Stimulated activated CD8-positive, alpha-beta memory T cell treated with anti-CD3 and anti-CD28 coated beads, Interleukin-4, amount 100 ng/mL, for 4 hours (primary cell): ENCODE measurements at places on chromosomes 12 and 14.

DNA sequence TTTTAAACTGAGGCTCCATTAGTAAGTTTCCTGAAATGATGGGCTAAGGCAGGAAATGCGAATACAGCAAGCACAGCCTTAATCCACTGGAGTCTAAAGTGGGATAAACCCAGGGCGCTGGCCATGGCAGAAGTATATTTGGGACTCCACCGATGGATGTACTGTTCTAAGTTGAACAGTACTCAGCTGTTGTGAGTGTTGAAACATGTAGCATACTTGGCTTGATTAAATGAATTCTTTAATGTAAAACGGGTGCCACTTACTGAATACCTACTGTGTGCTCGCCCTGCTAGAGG, 996 bp downstream of the SSPN start:
- DNase-seq, result no peak

- no peak for DNase-seq
Observed at GRCh38 chr12:109291521-109292341, 17.4 kb downstream of the FOXN4 start.

DNA sequence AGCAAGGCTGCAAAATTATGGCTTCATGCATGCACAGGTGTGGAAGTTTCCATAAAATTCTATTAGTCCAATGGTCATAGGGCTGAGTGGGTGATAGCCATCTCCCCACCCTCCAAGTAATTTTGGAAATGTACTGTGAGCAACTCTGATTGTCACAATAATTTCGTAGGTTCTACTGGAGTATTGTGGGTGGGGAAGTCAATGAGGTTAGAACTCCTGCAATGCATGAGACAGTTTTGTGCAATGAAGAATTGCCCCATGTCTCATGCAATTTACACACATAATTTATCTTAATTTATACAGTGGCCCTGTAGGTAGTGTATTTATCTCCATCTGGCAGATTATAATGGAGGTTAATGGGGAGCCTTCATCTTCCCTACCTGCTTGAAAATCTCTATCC, 20.5 kb downstream of the IFNG start:
- DNase-seq, result no peak

GRCh38 chr14:59900556-59900955, 19.4 kb upstream of the LRRC9 start:
- DNase-seq, result no peak

- DNase-seq, result no peak
Observed at GRCh38 chr14:95197551-95197950, 40.2 kb upstream of the DICER1 start.

- no peak for DNase-seq
Observed at GRCh38 chr14:31208546-31209424, 1.2 kb upstream of the HECTD1 start.

- no peak for DNase-seq
Observed at GRCh38 chr14:31030469-31030868, 4.3 kb upstream of the STRN3 start.

DNA sequence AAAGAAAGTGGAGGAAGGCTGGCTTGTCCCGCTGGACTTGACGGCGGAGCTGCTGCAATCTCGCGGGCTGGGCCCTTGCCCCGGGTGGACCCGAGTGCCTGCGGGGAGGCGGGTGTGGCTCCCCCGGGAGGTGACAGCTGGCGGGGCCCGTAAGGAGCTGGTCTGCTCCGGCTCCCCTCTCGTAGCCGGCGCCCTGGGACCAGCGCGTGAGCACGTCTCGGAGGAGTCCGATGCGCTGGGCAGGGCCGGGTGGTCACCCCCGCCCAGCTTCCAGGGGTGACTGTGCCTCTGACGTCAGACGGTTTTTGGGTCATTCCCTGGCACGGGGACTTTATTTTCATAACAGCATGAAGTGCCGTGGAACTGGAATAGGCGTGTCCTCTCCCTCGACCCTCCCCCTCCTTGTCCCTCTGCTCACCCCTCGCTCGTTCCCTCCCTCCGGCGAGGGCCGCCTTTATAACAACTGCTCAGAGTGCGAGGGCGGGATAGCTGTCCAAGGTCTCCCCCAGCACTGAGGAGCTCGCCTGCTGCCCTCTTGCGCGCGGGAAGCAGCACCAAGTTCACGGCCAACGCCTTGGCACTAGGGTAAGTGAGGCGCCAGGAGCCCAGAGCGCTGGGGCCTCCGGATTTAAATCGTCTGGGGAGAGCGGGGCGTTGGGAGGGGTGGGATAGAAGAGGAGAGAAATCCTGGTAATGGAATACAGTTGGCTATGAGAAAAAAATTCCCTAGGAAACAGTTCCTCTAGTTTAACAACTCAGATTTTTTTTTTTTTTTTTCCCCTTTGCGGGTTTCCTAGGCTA, at the start of gene GPRC5A:
Gene GPRC5A, plus strand, starts transcription at position 483 of the 801 bp plus-strand sequence. CDS start 16,688 bp downstream, outside the sequence.
- DNase-seq, result no peak

- no peak for DNase-seq
Observed at GRCh38 chr14:68714991-68715924, 77.6 kb downstream of the ZFP36L1 start.

GRCh38 chr14:62079038-62079437, 316.8 kb downstream of the SNAPC1 start:
- DNase-seq, result no peak

DNA sequence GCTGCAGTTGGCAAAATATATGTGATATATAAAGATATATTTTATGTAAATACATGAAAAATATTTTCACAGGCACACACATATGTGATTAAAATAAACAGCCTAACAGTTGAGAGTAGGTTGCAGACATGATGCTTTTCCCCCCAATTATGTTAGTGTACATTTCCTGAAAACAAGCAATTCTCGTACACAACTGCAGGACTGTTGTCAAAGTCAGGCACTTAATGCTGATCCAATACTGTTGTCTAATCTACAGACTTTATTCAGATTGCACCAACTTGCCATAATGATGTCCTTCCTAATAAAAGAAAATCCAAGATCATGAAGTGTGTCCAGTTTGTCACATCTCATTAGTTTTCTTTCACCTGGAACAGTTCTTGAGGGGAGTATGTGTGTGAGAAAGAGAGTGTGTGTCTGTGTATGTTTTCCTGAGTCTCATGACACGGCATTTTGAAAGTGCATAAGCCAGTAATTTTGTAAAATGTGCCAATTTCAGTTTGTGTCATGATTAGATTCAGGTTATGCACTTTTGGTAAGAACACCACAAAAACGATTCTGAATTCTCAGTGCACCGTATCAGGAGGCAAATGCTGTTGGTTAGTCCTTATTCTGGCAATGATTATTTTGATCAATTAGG, 16.5 kb upstream of the SEL1L start:
- no peak for DNase-seq

GRCh38 chr14:84098261-84098660, 1431.7 kb upstream of the FLRT2 start:
- DNase-seq, result no peak

- no peak for DNase-seq
Observed at GRCh38 chr12:123971770-123972456, 718 bp downstream of the CCDC92 start.

DNA sequence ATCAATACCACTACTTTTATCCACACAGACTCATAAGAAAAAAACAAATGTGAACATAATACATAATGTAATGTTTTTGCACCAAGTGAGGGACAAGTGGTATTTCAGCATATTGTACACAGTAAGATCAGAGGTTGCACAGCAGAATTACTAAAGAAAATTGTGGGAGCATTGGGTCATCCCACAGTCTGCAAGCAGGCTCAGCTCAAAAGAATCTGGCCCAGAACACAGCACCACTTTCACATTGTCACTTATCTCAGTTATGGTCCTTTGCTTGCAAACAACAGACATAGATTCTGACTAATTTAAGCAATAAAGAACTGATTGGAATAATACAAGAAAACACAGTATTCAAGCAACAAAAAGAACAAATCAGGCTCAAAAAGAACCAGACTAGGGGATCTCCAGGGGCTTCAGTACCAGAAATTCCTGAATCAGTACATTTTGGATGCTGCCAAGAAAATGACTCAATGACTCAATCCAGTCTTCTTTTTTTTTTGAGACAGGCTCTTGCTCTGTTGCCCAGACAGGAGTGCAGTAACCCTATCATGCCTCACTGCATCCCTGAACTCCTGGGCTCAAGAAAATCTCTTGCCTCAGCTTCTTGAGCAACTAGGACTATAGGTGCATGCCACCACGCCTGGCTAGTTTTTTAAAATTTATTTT, 42.9 kb upstream of the EEA1 start:
- no peak for DNase-seq

GRCh38 chr12:51972422-51972812, 20.9 kb downstream of the ACVR1B start:
- DNase-seq, result no peak

DNA sequence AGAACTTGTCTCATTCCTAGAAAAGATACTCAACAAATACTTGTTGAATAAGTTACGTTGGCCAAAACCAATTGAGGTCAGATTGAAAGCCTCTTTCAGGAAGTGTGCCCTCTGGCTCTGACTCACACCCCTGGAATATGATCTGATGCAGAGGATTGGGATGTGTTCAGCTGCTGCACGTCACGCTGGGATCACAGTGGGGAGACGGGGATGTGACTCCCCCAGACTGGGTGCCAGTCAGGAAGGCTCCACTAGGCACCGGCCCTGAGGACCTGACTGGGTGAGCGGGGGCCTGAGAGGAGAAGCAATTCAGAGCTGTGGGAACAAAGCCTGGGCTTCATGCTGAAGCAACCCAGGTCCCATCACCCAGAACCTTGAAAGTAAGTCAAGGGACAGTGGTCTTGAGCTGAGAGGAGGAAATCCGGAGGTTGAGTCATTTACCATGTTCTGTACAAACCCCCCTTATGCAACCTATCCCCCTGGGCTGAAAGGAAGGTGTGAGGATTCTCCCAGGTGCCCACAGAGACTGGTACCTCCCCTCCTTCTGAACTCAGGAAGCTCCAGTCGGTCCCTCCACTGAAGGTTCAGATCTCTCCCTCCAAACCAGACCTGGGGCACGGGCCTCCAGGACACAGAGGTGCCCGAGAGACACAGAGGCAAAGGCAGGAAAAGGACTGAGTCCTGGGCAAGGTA, 3.9 kb downstream of the CEBPE start:
- DNase-seq, result no peak

DNA sequence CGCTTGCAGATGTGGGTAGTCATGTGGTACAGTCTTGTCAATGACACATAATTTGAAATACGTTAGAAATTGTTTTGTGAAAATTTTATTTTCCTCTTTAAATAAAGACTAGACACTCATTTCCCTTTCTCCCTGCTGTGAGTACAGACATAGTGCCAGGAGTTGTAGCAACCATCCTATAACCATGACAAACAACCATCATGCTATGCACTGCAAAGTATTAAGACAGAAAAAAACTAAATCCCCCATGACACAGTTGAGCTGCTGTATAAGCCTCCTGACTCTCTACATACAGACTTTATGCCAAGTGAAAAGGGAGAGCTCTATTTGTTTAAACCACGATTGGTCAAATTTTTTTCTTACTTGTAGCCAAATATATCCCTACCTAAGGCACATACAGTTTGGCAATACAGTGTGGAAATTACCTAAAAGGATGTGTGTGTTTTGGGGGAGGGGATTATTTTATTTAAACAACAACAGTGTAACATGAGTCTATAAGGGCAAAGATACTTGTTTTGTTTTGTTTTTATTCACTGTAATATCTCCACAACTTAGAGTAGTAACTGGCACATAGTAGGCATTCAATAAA, 45.0 kb upstream of the KRR1 start:
- no peak for DNase-seq

DNA sequence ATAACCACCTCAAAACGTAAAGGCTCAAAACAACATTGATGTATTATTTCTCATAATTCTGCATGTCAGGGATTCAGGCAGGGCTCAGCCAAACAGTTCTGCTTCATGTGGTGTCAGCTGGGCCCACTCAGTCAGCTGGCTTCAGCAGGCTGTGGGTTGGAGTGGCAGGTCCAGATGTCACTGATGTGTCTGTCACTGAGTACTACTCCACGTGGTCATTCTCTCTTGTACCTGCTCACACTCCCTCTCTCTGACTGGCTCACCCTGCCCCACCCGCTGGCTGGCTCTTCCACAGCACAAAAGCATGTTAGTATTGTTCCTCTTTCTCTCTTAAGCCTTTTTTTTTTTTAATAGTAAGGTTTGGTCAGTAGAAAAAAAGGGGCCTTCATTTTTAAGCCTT, 182.4 kb downstream of the DICER1 start:
- DNase-seq, result no peak

- DNase-seq, result no peak
Observed at GRCh38 chr12:103858953-103859601, 18.0 kb upstream of the NT5DC3 start.

DNA sequence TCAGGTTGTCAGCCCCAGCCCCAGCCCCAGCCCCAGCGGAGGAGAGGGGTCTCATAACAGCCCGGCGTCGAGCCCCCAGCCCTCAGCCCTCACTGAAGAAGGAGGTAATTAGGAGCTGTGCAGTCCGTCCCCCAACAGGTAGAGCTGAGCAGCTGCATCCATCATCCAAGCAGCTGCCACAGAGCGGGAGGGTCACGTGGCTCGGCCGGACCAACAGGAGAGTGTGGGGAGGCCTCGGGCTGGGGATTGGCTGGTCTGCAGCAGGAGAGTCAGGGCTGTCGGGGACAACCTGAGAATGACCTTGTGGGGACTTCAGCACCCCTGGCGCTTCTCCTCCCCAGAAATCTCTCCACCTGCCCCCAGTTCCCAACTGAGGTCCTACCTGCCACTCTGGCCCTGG, 29.6 kb downstream of the SMUG1 start:
- DNase-seq, result no peak

DNA sequence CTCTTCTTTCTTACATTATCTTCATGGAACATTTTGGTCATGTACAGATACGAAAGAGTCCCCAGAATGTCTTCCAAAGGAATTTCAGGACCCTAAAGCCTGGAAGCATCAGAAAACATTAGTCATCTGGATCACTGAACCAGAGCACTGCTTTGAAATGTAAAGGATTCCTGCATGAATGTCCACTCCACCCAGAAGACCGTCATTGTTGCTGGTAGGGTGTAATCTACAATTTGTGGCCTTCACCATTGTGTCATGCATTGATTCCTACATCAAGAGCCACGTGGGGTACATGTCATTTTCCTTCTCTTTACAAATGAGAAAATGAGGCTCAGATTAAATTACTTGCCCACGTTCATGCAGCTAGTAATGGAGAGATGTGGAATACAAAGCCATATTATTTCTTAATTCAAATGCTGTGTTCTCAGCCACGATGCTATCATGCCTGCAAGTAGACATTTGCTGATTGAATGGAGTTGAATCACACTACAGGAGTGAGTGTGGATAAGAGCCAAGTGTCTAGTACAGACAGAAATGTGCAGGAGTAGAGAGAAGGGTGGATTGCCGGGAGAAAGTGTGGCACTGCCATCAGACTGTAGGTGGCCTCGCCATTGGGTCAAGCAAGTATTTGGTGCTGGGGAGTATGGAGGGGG, 231.2 kb downstream of the C12orf75 start:
- DNase-seq, result no peak

DNA sequence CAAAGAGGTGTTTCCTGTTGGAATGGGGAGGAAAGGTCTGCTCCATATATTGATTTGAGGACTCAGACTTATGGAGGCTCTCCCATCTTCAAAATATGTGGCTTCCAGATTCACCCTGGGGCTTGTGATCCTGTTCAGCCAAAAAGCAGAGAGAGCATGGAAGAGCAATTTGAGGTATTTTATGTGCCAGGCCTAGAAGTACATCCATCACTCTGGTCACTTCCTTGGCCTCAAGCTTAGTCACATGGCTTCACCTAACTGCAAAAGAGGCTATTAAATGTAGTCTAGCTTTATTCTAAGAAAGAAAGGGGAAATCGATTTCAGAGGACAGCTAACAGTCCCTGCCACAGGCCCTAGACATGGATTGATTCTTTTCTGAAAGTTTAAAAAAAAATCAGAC, 86.2 kb downstream of the C12orf50 start:
- DNase-seq, result no peak
